DMS53 (cell line): ENCODE measurements at places on chromosomes 11 and 22.
A peak's percentile ranks its signal among the peaks of the same experiment; 100 is the strongest.

- DNase-seq, result no peak
These were observed 116.4 kb downstream of the STIM1 start for GRCh38 chr11:3971756-3972404.

DNA sequence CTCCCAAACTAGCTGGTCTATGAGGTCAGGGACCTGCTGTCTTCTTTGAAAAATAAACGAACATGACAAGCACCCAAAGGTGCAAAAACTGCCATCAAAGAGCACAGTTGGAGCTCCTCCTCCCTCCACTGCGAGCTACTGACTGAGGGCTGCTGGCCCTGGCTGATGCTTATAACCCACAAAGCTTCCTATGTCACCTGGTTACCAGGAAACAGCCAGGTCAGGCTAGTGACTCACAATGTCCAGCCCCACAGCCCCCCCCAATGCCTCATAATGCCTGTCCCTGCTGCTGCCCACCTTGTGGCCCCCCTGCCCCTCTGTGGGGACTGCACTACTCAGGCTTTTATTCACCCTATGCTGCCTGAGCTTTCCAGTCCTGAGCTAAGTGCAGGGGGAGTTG is at the start of gene DRICH1:
DRICH1 (minus strand) TSS at position 144 of the 400 bp plus-strand sequence. CDS start 298 bp downstream, outside the sequence.
- DNase-seq, result no peak

DNA sequence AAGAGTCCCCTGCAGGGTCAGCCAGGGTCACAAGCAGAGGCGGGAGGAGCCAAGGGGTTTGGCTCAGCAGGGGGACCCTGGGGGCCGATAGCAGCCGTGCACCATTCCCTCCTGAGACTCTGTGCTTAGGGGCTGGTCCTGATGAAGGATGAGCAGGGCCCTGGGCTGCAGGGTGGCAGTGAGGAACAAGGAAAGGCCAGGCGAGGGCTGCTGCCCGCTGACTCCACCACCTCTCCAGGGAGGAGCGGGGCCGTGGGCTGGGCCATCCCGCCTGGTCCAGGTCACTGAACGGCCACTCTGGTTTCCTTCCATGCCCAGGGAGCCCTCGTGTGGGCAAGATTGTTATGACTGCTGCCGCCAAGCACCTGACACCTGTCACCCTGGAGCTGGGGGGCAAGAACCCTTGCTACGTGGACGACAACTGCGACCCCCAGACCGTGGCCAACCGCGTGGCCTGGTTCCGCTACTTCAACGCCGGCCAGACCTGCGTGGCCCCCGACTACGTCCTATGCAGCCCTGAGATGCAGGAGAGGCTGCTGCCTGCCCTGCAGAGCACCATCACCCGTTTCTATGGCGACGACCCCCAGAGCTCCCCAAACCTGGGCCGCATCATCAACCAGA is 9.2 kb upstream of the NDUFS8 start:
- peak; percentile 86 for DNase-seq

DNA sequence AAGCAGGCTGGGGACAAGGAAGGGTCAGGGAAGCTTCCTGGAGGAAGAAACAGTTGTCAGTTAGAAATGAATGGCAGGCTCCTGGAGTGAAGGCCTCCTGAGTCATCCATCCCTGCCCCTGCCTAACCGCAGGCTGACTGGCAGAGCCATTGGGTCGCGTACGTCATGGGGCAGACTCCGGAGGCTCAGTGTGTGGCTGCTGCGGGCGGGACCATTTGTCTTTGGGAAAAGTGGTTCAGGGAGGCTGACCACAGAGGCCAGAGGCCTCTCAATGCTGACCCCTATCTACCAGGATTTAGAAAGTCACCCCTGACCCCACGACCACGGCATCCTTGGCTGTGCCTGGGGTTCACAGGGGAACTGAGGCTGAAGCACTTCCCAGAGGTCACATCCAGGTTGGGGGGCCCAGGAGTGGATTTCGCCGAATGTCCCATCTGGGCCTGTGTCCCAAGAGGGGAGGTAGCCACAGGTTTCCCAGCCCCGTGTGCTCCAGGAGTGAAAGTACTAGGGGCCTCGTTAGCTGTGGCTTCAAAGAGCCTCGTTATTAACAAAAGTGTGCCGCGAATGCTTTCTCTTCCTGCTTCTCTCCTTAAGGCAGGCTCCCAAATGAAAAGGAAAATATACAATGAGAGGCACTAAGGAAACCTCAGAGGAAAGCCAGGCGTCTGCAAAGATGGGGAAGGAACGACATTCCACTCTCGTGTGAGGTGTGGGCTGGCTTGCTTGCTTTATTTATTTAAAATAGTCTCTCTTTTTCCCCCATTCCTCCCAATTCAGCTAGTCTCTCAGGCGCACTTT is 58.9 kb downstream of the FLRT1 start:
- DNase-seq, result no peak

DNA sequence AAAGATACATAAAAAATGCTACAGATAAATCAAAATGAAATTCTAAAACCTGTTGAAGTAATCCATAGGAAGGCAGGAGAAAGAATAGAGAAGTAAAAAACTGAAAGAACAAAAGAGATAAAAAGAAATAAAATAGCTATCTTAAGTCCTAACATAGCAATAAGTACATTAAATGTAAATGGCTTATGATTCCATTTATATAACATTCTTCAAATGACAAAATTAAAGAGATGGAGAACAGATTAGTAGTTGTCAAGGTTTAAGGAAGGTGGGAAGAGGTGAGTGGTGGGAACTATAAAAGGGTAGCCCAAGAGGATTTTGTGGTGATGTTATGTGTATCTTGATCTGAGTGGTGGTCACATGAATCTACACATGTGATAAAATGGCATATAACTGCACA is 254.8 kb downstream of the FAM76B start:
- no peak for DNase-seq

GRCh38 chr22:43004362-43005035 is 10.4 kb downstream of the PACSIN2 start:
- DNase-seq, result no peak

GRCh38 chr22:37169947-37170688 is 17.9 kb downstream of the C1QTNF6 start:
- no peak for DNase-seq

DNA sequence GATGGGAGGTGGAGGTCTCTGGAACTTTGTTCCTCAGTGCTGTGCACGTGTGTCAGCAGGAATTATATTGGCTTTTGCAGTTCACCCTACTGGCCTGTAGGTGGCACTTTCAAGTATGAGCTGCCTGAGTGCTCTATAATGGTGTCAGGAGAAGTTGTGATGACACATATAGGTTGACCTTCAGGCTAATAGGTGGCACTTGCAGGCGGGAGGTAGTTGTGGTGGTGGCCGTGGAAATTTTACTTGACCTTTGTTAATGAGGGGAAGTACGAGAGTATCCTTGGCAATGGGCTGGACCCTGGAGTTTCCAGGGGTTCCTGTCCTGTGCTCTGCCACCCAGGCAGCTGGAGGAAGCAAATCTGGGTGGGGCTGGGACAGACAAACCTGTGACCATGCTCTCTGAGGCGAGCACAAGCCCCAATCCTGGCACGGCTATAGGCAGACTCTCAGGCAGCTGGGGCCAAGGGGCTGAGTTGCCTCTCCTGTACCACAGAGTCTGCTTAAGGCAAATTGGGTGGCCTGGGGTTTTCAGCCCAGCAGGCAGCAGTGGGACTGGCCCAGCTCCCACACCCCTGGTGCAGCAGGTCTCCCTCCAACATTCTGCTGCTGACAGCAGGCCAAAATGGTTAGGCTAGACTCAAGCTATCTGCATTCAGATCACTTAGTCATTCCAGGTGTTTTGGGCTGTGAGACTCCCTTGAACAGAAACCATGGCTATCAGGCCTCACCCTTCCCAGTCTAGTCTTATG is 147.5 kb upstream of the CTSC start:
- peak; percentile 88 for DNase-seq

- DNase-seq, result peak; percentile 72
These were observed 13.7 kb downstream of the NFRKB start for GRCh38 chr11:129881570-129882170.

- no peak for DNase-seq
These were observed 56.5 kb downstream of the FLRT1 start for GRCh38 chr11:64092111-64092760.

DNA sequence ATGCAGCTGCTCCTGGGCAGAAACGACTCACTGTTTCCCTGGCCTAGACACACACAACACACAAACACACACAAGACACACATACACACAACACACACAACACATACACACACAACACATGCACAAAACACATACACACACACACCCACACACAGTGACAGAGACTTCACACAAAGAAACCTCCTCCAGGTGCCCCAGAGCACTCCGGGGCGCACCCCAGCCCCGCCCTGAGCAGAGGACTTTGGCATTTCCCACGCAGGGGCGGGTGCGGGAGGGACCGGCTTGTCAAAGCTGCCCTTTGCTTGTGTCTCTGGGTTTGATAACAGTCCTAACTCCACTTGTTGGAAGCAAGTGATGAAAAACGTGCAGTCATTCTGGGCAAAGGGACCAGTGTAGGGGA is 6.5 kb downstream of the APOBEC3A start:
- DNase-seq, result no peak

- DNase-seq, result peak; percentile 98
These were observed 16.4 kb upstream of the SYVN1 start for GRCh38 chr11:65150509-65151299.

DNA sequence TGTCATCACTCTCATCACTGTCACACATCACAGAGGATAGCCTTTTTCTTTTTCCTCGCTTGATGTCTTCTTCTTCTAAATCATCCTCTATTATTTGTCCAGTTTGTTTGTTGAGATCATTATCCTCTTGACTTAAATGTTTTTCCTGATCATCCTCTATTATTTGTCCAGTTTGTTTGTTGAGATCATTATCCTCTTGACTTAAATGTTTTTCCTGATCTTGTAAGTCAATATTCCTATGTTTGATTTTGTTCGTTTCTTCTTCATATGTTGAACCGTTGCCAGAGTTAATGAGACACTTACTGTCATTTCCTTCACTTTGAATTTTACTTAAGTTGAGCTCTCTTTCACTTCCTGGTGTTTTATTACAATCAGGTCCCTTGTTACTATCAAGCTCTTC is 5.6 kb downstream of the CCDC82 start:
- peak; percentile 96 for DNase-seq

GRCh38 chr11:2837096-2837601 is 48.4 kb downstream of the CDKN1C start:
- DNase-seq, result peak; percentile 33

- peak; percentile 8 for DNase-seq
These were observed 87.1 kb downstream of the FAM76B start for GRCh38 chr11:95702526-95702925.

DNA sequence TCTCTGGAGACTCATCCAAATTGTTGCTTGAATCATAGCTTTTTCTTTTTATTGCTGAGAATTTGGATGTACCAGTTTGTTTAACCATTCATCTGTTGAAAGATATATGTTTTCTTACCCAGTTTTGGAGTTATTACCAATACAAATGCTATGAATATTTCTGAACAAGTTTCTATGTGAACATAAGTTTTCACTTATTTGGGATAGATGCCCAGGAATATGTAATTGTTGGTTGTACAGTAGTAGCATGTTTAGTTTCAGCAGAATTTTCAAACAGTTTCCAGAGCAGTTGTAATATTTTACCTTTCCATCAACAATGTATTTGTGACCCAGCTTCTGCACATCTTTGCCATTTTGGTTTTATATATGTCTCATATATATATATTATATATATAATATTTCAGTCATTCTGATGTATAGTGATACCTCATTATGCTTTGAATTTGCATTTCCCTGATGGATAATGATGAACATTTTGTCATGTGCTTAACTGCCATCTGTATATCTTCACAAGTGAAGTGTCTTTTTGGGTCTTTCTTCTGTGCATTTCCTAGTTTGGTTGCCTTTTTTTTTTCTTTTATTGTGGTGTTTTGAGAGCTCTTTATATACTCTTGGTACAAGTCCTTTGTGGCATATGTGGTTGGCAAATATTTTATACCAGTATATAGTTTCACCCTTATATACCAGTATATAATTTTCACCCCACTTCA is 118.8 kb downstream of the LUZP2 start:
- no peak for DNase-seq

- DNase-seq, result no peak
These were observed 21.2 kb downstream of the ARRB1 start for GRCh38 chr11:75330291-75330690.
